ENCODE measurements at places on chromosomes 7 and 10.

GRCh38 chr7:137885678-137886077 lies 38.9 kb upstream of the DGKI start:
- DNase-seq: no peak

DNA sequence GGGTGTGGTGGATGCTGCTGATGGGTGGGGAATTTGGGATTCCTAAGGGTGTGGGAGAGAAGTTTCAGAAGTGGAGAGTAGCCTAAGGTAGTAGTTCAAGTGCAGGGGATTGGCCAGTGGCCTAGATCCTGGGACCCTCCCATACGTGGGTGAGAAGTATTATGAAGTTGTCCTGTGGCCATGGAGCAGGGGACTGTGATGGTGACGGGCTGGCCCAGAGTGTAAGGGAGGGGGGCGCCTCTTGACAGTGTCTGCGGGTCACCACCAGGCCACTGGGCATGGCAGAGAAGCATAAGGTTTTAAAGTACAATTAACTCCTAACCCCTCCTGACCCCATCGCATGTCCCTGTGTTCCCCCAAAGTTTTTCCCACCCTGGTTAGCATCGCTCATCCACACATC lies 70.2 kb downstream of the RBM33 start:
- DNase-seq: no peak

GRCh38 chr7:92447345-92448204 lies at the start of gene GATAD1:
Gene GATAD1, plus strand, starts transcription at chr7:92447482. Its CDS starts 248 bp downstream, at chr7:92447730.
- DNase-seq: peak; percentile 89

GRCh38 chr7:127064-127598 lies 65.2 kb upstream of the FAM20C start:
- no peak for DNase-seq

GRCh38 chr7:109873296-109873695 lies 1217.6 kb upstream of the LRRN3 start:
- DNase-seq: no peak

GRCh38 chr7:24381894-24382505 lies 98.0 kb downstream of the NPY start:
- DNase-seq: no peak

GRCh38 chr7:21923658-21924057 lies 22.0 kb downstream of the CDCA7L start:
- DNase-seq: no peak

DNA sequence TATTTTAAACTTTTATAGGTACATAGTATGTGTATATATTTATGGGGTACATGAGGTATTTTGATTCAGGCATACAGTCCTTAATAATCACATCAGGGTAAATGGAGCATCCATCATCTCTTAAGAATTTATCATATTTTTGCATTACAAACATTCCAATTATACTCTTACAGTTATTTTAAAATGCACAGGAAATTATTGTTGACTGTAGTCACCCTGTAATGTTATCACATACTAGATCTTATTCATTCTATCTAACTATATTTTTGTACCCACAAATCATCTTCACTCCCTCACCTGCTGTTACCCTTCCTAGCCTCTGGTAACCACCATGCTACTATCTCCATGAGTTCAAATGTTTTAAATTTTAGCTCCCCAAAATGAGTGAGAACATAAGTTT lies 56.3 kb upstream of the FAM3C start:
- no peak for DNase-seq
